ENCODE measurements at places on chromosomes 1 and 21.
A peak's percentile ranks its signal among the peaks of the same experiment; 100 is the strongest.

- DNase-seq: no peak
Measured at GRCh38 chr1:159964144-159964543, 10.1 kb upstream of the SLAMF9 start.

DNA sequence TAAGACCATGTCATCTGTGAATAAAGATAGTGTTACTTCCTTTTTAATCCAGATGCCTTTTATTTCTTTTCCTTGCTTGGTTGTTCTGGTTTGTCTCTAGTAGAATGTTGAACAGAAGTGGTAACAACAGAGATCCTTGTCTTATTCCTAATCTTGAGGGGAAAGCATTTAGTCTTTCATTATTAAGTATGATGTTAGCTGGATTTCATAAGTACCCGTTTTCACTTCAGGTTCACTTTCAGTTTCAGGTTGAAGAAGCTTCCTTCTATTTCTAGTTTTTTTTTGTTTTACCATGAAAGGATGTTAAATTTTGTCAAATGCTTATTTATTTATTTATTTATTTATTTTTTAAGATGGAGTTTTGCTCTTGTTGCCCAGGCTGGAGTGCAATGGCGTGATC is 22.3 kb upstream of the AGPAT3 start:
- no peak for DNase-seq

GRCh38 chr1:3660704-3661103 is 8.4 kb downstream of the TP73 start:
- no peak for DNase-seq

DNA sequence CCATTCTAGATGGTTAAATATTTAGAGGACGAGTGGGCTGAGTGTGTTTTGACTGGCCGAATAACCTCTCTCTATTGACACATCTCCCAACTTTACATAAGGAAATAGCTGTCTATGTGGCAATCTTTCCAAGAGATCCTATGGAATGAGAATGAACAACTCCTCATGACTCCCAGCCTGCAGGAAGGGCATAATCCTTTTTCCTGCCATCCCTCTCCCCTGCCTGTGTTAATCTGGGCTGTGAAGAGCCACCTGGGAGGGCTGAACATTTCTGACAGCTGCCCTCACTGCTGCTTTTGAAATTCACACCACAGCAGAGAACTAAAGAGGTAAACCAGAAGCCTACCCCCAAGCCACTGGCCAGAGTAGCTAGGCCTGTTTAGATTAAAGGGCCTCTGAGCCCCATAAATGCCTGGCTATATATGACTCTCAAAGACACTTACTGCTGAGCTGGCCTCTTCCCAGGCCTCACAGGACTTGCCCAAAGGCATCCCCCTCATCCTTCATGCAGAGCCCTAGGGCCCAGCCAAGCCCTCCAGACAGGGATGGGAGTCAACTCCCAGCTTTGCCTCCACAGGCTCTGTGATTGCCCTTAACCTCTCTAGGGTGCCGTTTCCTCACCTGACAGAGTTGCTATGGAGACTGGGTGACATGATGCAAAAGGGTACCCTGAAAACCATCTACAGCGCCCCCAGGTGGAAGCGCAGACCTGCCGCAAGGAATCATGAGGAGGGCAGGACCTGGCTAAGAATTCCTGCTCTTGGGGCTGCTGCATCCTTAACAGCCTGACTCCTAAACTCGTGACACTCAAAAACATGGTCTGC is 42.0 kb upstream of the LDLRAP1 start:
- peak; percentile 76 for DNase-seq

GRCh38 chr1:19407494-19408096 is 77.7 kb downstream of the CAPZB start:
- no peak for DNase-seq

DNA sequence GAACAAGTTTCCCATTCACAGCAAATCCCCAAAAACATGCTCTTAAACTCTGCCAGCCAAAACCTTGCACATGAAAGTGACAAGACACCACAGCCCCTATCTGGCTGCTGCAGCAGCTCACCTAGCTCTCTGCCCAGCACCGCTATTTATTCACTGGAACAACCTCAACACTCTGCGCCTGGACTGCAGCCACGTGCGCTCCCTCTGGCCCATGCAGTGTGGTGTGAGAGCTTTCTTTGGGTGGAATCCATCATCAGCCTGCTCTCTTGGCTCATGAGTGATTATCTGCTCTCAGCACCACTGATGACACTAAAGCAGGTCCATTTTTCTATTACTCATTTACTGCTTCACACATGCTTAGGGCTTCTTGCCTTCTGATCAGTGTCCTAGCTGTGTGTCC is 11.4 kb downstream of the KCNJ6 start:
- DNase-seq: peak; percentile 39

DNA sequence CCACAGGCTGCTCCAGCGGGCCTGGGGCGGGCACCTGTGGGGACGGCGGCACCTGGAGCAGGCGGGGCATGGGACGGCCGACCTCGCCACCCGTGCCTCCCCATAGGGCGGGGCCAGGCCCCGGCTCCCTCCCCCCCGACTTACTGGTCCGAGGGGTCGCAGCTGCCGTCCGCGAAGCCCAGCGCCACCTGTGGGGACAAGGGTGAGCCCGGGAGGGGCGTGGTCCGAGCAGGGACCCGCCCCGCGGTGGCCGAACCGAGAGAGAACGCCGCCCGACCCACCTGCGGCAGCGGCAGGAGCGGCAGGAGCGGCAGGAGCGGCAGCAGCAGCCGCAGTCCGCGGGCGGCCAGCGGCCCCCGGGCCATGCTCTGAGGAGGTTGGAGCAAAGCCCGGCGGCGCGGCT is at the start of gene TMEM52:
TMEM52 (minus strand) TSS at position 379 of the 403 bp plus-strand sequence; CDS start at position 365, 14 bp downstream.
- no peak for DNase-seq

DNA sequence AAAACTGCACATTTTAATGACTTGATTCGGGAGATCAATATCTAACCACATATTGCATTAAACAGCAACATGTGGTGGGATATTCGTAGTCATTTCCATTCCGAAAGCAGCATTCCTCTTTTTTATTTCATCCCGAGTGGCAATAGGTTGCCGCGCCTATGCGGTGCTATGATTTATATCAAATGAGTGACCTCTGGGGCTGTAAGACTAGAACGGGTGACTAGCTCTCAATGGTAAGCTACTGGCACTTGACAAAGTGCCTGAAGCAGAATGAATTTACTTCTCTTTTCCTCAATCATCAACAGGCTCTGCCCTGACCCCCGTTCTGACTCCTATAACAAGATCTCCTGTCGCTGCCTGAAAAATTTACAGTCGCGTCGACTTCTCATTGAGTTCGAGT is 162.3 kb downstream of the ZNF281 start:
- no peak for DNase-seq

GRCh38 chr1:157798211-157798610 is 21.3 kb upstream of the FCRL2 start:
- DNase-seq: no peak

GRCh38 chr1:237282208-237282783 is 240.3 kb downstream of the RYR2 start:
- no peak for DNase-seq

- no peak for DNase-seq
Measured at GRCh38 chr21:42406201-42406621, 2.5 kb downstream of the UBASH3A start.

DNA sequence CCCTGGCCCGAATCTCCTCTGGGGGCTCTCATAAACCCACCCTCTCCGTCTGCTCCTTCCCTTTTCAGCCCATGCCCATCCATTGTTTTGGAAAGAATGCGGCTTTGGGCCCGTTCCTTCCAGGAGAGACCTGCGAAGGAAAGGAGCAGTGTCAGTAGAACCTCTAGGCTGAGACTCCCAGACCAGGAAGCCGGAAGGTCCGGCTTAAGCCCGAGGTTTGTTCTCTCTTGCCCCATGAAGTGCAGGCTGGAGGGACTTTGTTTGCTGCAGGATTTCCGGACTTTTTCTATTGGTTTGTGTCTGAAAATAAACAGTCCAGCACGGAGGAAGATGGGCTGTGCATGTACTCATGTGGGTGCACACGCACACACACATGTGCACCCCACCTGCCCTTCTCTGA is 49.8 kb downstream of the ELK4 start:
- DNase-seq: no peak

DNA sequence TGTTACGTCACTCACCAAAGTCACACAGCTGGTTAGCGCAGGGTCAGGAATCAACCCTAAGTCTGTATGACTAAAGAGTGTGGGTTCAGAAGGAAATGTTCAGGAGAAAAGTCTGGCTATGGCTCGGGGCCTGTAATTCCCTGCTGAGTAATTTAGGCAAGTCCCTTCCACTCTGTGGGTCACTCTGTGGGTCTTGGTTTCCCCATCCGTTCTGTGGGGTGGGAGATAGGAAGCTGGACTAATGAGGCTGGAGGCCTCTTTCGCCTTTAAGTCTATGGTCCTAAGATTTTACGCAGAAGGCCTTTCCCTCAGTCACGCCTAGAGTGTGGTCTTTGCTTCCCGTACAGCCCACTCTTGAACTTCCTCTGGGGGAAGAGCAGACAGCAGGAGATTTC is 14.3 kb upstream of the MED18 start:
- DNase-seq: no peak

GRCh38 chr1:8213676-8214075 is 104.2 kb upstream of the SLC45A1 start:
- DNase-seq: no peak

DNA sequence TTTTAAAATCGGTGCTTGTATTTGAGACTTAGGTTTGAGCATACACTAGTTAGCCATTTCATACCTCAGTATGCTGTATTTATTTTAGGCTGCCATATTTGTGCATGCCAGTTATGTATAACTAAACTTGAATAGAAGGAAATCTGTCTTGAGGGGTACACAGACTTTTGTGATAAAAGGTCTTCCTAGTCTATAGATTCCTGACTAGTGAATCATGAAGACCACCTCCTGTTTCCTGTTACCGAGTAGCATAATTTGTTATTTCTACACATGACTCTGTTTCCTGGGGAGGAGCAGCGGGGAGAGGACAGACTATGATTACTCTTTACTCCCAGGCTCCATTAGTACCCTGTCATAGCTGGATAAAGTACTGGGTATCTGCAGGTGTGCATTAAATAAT is 316.8 kb upstream of the SNX7 start:
- DNase-seq: no peak

GRCh38 chr1:230567221-230567575 is 75.1 kb upstream of the COG2 start:
- no peak for DNase-seq

DNA sequence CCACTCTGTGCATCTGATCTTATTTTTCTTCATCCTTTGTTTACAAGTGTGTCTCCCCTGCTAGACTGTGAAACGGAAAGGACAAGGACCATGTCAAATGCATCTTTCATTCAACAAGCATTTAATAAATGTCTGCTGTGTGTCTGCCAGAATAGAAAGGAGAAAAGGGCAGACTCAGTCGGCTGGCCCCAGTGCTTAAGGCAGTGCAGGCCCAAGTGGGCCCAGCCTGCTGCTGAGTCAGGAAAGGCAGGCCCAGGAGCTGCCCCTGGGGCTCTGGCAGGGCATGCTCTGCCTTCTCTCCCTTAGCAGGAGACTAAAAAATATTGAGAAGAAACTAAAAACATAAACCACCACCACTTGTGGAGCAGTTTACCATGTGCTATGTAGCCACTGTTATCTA is 38.1 kb downstream of the PLEKHA6 start:
- DNase-seq: peak; percentile 89

DNA sequence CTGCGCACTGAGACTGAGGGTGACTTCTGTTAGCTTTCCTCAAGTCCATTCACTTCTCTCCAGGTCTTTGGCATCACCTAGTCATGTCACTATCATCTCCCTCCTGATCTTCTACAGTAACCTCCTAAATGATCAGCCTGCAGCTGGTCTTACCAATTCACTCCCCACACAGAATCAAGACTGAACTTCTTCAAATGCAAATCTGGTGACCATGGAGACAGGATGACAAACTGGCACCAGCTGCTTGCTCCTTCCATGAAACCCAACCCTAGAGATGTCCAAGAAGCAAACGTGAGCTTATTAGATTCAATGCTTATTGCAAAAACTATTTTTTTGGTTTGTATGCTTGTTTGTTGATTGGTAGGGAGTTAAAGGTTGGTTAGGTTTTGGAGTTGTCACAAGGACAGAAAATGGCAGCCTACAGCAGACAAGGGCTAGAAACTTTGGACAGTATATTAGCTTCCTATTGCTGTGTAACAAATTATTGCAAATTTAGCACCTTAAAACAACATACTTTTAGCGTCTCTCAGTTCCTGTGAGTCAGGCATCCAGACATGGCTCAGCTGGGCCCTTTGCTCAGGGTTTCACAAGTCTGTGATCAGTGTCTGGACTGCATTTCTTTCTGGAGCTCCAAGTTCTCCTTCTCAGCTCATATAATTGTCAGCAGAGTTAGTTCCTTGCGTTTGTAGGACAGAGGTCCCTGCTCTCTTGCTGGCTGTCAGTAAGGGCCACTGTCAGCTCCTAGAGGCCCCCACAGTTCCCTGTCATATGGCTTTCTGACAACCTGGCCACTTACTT is 53.3 kb upstream of the GJA8 start:
- peak; percentile 65 for DNase-seq

GRCh38 chr21:24272521-24272938 is 1334.8 kb downstream of the MRPL39 start:
- no peak for DNase-seq

DNA sequence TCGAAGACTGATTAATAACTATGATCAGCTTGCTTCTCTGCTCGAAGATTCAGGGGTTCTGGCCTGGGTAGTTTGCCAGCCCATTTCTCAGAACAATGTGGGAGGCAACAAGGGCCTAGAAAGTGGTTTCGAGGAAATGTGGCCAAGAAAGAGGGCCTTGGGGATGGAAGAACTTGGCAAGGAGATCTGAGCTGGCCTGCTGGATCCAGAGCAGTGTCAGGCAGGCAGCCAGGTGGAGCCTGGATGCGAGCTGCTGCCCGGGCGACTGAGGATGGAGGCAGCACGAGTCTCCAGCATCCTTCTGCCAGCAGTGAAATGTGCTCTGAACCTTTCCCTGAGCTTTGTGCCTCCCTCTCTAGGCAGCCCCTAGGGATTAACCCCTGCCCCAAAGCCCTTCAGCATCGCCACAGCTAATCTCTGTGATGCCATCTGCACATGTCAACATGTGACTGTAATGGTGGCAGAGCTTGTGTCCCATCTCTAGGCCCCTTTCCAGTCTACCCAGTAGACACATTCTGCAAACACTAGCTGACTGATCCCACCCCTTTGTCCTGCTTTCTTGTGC is 61.0 kb upstream of the NEK2 start:
- peak; percentile 33 for DNase-seq

DNA sequence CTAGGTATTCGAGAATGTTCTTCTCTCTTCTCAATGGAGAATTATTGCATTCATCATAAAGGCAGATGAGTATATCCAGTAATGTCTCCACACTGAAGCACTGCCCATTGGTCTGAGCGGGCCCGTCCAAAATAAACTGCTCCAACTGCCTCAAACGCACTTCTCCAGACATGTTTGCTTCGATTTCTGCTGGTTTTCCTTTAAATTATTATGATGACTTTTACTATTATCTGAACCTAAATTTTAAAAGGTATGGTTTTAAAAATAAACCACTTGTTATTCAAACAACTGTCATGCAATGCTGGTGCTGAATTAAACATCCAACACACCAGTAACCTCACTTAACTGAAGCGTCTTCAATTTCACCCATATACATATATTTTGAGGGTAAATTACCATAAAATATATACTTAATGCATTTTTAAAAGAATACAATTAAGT is 1.3 kb downstream of the CDC42BPA start:
- DNase-seq: peak; percentile 66
